A172 (cell line): ENCODE measurements at places on chromosomes 1 and 21.

GRCh38 chr1:233928123-233928522 is 23.6 kb downstream of the SLC35F3 start:
- DNase-seq, result no peak

DNA sequence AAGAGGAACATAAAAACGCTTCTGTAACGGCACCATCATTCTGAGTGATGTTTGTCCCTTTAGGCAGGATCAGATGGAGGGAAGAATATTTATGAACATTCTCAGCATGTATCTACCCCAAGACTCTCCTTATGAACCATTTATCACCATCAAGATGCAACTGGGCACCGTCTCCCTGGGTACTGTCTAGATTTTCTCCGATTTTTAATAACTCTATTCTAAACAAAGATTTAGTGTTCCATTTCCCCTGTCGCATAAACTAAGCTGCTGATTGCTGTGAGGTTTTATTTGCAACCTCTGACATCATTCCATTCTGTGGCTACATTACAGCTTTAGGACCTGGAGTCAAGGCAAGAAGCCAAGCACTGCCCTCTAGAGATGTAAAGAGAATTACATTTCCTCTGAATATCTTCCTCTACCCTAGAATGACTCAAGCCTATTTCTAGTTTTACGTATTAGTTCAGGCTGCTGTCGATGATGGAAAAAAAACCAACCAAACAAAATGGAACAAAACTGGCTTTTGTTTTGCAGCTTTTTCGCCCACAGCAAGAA is 130.1 kb upstream of the MAP1LC3C start:
- DNase-seq, result peak; percentile 75

- no peak for DNase-seq
Observed at GRCh38 chr1:16017461-16018303, at the start of gene HSPB7. Gene HSPB7 (minus strand): TSS chr1:16018043. CDS start chr1:16017963, 80 bp downstream.

DNA sequence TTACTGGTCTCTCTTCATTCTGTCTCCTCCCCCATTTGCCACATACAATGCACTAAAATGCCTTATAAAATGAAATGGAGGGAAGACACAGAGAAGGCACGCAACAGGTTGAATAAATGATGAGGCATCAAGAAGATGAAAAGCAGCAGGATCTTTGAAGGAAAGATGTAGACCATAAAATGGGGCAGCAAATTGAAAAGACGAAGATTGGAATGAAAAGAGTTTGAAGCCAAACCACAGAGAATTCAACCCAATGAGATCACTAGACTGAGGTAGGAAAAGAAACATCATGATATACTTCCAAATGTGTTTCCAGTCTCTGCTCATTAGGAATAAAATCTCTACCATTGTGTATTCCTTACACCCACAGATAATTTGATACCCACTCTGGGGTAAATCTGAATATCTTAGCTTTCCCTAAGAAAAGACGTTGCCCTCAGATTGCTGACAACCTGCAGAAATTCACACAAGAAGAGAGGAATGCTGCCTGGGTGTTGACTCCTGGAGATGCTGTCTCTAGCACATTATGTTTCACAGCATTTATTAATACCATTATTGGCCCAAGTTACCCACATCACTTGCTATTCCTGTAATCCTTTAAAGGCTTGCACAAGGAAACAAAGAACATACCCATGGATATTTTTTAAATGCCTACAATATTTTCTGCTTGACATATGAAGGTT is 230.9 kb downstream of the LTN1 start:
- DNase-seq, result no peak

DNA sequence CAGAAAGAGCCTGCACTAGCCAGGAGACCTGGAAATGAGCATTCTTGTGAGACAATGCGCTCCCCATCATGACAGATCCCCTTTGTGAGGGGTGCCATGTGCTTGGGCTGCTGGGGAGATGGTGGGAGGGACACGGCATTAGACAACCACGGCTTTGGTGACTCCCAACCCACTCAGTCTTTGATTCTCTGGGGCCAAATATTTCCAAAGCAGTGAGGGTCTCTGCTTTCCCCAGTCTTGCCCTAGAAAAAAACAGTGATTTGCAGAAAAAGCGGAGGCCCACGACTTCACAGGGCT is 10.2 kb downstream of the SLC45A3 start:
- no peak for DNase-seq

GRCh38 chr1:227661495-227661894 is 73.6 kb downstream of the JMJD4 start:
- no peak for DNase-seq

- DNase-seq, result peak; percentile 84
Observed at GRCh38 chr1:220990427-220991339, 111.4 kb downstream of the HLX start.

GRCh38 chr1:12596007-12596821 is 21.8 kb downstream of the DHRS3 start:
- peak; percentile 52 for DNase-seq

DNA sequence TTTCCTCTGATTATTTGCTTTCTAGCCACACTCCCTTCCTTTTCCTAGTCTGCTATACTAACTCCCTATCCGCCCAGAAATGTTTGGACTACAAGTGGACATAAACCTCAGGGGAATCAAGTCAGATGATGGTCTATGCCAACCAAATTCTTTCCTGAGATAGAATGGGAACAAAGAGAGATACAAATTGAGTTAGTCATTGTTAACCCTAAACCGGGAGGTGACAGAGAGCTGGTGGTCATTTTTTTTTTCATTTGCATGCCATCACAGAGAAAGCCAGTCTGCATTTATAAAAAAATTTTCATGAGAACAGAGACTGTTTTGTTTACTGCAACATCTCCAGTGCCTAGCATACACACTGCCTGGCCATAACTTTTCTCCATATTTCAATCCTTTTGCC is 35.0 kb downstream of the MYSM1 start:
- no peak for DNase-seq

- no peak for DNase-seq
Observed at GRCh38 chr1:99652881-99653281, 7.0 kb downstream of the PALMD start.

GRCh38 chr1:14598498-14599182 is at the start of gene KAZN:
Gene KAZN (plus strand): TSS chr1:14598685.
- DNase-seq, result peak; percentile 19

GRCh38 chr1:159205225-159205624 is 550 bp downstream of the ACKR1 start:
- no peak for DNase-seq

GRCh38 chr1:83860490-83861221 is 138.3 kb downstream of the TTLL7 start:
- DNase-seq, result no peak

DNA sequence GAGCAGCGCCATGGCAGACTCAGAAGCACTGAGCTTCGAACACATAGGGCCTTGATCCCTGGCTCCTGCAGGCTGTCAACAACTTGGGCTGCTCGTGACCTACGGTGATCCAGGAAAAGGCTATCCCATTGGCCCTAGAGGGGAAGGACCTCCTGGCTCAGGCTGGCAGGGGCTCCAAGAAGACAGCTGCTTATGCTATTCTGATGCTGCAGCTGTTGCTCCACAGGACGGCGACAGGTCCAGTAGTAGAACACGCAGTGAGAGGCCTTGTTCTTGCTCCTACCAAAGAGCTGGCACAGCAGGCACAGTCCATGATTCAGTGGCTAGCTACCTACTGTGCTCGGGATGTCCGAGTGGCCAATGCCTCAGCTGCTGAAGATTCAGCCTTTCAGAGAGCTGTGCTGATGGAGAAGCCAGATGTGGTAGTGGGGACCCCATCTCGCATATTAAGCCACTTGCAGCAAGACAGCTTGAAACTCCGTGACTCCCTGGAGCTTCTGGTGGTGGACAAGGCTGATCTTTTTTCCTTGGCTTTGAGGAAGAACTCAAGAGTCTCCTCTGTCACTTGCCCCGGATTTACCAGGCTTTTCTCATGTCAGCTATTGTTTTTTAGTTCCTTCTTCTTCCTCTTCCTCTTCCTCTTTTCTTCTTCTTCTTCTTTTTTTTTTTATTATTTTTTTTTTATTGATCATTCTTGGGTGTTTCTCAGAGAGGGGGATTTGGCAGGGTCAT is 18.9 kb downstream of the ITLN2 start:
- no peak for DNase-seq

DNA sequence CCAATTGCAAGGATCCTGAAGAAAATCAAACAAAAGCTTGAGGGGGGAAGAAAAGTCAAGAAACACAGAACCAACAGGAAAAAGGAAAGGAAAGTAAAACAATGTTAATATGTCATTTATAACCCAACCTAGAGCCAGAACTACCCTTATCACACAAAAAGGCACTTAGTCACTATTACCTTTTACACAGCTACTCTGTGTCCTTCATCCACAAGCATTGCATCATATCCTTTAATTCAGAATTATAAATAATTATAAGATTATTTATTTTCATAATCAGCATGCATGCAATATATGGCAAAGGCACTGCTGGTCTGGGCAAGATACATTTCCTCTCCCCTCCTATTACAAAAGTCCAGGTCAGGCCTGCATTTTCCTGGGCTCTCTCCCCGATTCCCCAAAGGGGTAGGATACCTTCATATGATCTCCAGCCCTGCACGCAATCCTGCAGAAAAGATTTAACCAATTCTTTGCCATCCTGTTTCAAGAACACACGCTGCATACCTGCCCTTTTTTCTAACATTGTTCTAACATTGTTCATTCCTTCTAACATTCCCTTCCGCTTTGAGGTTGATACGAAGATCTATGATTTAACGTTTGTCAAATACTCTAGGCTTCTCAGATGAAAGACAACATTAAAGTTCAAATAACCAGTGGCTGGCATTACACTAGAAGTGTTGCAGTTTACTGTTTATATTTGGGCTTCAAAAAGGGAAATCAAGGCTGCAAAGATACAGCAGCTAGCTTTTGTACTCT is 4.3 kb downstream of the PTPN14 start:
- no peak for DNase-seq

GRCh38 chr1:194078765-194079164 is 892.4 kb upstream of the B3GALT2 start:
- DNase-seq, result no peak
